Non-pigmented ciliary epithelial cell (primary cell): ENCODE measurements at places on chromosomes 2 and 18.

DNA sequence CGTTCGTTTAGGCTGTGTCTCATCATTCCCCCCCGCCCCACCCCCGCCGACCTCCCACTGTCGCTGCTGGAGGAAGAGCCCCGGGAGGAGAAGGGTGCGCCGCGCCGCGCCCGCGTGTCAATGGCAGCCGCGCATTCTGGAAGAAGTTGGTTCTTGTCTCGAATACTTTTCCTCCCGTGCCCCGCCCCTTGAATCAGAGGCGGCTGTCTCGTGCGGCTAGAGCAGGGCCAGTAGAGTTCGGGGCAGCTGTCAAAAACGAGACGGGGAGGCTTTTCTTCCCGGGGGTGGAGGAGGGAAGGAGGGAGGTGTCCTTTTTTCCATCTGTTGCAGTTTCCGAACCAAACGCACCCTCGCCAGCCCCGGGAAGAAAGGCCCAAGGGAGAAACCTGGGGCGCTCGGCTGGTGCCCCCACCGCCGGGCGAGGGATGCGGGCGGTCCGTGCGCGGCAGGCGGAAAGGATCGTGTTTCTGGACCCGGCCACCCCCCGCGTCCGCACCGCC is 410 bp upstream of the TGIF1 start:
- DNase-seq, result no peak

DNA sequence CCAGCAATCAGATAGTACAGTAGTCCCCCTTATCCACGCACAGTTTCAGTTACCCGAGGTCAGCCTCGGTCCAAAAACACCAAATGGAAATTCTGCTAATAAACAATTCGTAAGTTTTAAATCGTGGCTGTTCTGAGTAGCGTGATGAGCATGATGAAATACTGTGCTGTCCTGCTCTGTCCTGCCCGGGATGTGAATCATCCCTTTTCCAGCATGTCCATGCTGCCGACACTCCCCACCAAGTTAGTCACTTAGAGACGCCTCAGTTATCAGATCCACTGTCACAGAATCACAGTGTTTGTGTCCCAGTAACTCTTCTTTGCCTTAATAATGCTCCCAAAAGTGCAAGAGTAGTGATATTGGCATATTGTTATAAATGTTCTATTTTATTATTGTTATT is 62.1 kb downstream of the MEX3C start:
- peak; percentile 11 for DNase-seq

GRCh38 chr2:147521936-147522335 is 322.9 kb upstream of the ACVR2A start:
- DNase-seq, result no peak

DNA sequence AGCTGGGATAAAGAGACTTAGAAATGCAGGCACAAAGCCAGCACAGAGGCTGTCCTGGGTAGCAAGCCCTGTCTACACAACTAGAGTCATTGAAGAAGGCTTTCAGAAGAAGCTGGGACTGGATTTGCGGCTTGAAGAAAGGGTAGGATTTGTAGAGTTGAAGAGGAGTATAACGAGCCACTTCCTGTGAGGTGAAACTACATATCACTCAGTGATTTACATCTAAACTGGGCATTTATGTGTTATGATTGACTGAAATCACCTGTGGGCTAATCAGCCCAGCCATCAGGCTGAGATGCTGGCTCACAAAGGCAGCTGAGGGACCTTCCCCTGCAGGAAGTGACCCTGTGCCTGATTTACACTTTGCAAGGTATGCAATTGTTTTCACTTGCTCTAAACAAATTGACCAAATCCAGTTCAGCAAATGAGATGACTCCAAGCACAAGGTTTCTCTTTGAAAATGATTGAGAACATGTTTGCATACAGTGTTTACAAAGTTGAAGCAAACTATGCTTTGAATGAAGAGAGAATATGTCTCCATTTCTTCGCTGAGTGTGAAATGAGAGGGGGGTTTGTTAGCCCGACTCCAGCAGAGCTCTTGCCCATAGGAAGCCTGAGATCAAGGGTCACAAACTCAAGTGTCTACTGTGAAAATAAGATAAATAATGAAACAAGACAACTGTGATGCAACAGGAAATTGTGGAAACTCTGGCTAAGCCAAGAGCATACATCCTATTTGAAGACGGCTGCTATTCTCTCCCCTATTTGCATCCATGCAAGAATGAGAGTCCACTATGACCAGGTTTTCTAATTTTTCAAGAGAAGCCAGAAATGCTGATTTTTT is 69.3 kb upstream of the HK2 start:
- DNase-seq, result no peak

DNA sequence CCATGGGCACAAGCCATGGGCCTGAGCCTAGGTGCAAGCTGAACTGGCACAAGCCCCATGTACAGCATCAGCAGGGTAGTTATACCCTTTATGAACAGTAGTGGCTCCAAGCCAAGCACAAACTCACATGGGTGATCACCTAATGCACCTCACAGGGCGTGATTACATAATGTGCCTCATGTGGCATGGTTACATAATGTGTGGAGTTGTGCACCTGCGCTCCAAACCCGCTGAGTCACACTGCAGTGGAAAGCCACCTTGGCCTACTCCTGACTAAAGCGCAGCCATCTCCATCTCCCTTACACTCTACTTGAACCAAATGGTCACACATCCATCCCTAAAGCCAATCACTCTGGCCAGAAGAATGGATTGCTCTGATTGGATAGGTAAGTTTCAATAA is 279.7 kb downstream of the MBD2 start:
- no peak for DNase-seq

- peak; percentile 73 for DNase-seq
Measured at GRCh38 chr2:200156166-200156835, 150.2 kb upstream of the SPATS2L start.

DNA sequence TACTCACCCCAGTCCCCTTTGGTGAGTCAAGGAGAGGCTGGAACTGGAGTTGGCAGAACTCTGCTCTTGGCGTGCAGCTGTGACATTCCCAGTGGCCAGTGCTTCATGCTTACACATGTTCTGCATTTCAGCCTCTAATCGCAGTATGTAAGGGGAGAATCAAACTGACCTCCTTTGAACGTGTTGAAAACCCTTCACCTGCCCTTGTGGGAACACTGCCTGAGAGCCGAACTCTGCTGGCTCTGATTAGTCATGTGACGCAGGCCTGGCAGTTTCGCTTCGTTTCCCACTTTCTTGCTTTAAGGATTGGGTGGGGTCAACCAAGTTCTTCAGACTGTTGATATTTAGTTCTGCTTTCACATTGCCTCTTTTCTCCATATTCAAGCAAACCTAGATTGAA is 173.8 kb upstream of the BCL2L11 start:
- DNase-seq, result no peak

DNA sequence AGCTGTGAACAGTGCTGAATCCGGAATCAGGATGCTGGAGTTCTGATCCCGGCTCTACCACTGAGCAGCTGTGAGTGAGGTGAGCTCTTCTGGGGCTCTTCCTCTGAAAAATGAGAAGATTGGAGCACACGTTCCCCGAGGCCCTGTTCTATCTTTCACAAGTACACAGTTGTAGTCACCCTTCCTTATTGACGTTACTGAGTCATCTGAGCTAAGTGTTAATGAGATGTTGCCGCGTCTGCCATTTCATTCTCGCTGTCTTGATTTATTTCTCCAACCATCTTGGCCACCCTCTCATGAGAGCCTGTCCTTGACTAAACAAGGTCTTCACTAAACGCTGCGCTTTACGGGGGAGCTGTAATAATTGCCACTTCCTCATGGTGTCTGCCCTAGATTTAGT is 31.9 kb upstream of the EFR3B start:
- no peak for DNase-seq

DNA sequence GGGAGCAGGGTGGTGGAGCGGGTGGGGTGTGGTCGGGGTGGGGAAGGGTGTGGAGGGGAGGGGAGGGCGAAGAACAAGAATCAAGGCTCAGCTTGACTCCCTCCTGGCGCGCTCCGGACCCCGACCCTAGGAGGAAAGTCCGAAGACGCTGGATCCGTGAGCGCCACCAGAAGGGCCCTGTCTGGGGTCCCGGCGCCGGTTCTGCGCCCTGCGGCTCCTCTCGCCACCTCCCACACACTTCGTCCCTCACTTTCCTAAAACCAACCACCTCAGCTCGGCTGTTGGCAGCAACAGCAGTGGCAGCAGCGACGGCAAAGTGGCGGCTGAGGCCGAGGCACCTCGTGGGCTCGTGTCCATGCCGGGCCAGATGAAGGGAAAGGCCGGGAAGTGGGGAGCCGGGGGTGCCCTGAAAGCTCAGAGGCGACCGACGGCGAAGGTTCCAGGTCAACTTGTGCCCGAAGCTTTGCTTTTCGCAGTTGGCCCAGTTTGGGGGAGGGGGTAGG is 2.1 kb downstream of the KLHL14 start:
- no peak for DNase-seq

DNA sequence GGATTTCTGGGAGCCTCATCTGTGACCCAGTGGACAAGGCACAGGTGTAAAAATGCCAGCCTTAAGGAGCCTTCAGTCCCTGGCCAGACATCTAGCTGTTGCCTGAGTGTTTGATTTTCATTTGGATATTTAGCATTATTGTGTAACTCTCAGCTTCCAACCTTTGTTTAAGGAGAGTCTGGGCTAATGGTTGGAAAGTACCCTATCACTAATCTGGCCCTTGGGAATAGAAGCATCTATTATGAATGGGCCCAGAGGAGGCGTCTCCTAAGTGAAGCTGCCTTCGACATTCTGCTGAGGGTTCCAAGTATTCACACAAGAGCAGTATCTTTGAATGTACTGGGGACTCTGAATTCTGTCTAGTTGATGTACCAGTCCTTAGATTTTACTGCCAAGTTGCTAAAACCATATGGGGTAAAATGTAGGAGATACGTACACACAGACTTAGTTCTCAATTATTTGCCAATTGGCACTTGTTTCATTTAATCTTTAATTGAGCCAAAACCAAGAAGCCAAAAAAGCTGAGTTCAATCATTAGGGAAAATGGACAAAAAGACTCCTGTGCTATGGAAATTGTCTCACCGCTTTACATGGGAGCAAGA is 7.2 kb upstream of the ANKRD29 start:
- DNase-seq, result no peak

DNA sequence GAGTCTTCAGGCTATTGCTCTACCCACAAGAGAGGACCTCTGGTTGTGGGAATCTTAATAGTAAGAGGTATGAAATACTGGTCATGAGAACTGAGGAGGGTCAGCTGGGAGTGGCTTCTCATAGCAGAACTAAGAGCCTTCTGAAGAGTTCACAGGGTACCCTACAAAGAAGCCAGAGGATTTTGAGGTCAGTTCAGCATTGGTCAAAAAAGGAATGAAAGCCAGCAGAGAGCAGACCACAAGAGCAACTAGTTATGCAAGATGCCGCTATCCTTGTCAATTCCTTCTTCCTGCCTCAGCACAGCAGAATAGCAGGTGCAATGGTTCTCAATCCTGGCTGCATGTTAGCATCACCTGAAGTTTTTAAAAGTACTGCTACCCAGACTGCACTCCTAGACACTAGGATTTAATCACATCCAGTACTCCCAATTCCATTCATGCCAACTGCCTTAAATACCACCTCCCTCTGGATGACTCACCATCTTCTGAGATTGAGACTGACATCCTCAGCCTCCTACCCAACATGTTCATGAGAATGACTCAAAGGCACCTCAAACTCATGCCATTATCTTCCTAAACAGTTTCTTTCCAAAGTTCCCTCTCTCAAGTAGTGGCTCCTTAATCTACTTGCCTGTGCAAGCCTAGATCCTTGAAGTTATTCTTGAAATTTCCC is 81.0 kb upstream of the RBMS1 start:
- DNase-seq, result peak; percentile 75

- DNase-seq, result no peak
Measured at GRCh38 chr2:96159084-96159830, 14.0 kb upstream of the DUSP2 start.

- no peak for DNase-seq
Measured at GRCh38 chr18:72180689-72181088, 363.5 kb downstream of the CBLN2 start.

DNA sequence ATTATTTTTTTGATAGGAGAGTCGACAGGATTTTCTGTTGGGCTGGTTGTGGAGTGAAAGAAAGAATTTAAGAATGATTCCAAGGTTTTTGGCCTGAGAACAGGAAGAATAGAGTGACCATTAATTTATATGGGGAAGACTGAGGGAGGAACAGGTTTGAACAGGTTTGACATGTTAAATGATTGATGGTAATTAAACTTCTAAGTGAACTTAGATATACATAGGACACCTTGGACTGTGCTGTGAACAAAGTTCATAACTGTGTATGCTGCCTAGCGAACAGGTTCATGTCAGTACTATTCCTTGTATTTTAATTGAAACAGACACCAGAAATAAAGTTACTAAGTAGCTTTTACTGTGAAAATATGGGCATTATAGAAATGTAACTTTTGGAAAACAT is 212.0 kb downstream of the SPAG16 start:
- no peak for DNase-seq

- no peak for DNase-seq
Measured at GRCh38 chr18:76052227-76052595, 442.8 kb downstream of the ZNF516 start.

DNA sequence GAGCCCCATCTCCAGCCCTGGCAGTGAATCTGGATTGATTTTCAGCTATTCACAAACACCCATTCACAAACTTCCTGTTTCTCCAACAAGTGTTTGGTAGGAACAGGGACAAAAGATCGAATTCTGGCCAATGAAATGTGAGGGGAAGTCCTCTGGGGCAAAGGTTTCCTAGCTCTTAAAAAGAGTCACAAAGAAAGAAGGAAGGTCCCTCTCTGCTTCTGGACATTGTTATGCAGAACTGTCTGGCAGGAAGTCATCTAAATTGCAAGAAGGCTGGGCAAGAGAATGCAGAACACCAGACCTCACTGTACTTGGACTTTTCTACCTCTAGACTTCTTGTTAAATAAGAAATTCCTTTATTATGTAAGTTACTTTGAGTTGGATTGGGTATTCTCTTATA is 137.3 kb downstream of the CCDC148 start:
- DNase-seq, result no peak

- no peak for DNase-seq
Measured at GRCh38 chr2:230947908-230948365, 22.9 kb upstream of the GPR55 start.

- DNase-seq, result no peak
Measured at GRCh38 chr2:16148632-16149348, 208.4 kb downstream of the MYCN start.

GRCh38 chr18:2857491-2858131 is 10.8 kb downstream of the EMILIN2 start:
- no peak for DNase-seq

GRCh38 chr2:239756790-239757760 is 268.1 kb downstream of the NDUFA10 start:
- DNase-seq, result no peak

DNA sequence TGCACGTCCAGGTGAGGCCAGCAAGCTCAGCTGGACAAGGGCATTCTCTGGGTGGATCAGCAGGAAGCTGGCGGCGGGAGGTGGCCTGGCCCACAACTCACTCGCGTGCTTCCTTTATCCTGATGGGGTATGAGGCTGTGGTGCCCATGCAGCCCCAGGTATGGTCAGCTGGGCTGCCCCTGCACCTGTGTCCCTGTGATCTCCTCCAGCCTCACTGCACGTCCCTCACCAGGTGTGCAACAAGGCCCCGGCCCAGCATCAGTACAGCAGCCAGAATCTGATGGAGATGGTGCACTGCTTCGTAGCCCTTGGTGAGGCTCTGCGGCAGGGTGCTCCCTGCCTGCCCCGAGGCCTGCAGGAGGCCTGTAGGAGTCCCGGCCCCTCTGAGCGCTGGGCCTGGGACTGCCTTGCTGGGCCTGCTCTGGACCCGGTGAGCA is 17.6 kb downstream of the MROH2A start:
- DNase-seq, result no peak
